ENCODE measurements at places on chromosomes 7 and 10. TPM values are rescaled to one million over a fixed set of nuclear protein-coding genes. Genes with fewer than 3 reads are reported as not detected.

The CH25H gene
- total RNA-seq: 1.2 TPM

The NPSR1 gene
- total RNA-seq: not detected

The ANK3 gene
- 86.3 TPM for total RNA-seq

The CPXM2 gene
- total RNA-seq: 30.3 TPM

The NUDT1 gene
- total RNA-seq: 12.9 TPM

The SORBS1 gene
- 590 TPM for total RNA-seq

The MOGAT3 gene
- total RNA-seq: not detected

The SLC39A12 gene
- total RNA-seq: not detected

The SNCG gene
- 86.1 TPM for total RNA-seq

Data from tibial nerve (tissue), 4 donors.